ENCODE measurements at places on chromosomes 7 and 10.
A peak's percentile ranks its signal among the peaks of the same experiment; 100 is the strongest.

DNA sequence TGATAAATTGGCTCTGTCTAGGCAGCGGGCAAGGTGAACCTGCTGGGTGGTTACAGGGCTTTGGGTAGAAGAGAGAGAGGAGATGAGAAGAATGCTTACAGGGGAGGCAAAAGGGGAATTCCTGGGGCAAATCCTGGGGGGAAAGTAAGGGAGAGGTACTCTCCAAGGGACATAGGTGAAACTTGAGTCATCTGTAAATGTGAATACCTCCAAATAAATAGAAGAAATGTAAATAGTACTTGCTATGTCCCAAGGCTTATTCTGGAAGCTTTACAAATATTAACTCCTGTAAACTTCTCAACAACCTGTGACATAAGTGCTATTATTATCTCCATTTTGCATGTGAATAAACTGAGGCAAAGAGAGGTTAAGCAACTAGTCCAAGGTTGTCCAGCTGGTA lies 57.7 kb upstream of the CDK13 start:
- DNase-seq: no peak

- no peak for DNase-seq
Observed at GRCh38 chr10:103578782-103579382, 85.4 kb downstream of the NEURL1 start.

- DNase-seq: peak; percentile 79
Observed at GRCh38 chr7:36986511-36986933, 262.2 kb upstream of the AOAH start.

DNA sequence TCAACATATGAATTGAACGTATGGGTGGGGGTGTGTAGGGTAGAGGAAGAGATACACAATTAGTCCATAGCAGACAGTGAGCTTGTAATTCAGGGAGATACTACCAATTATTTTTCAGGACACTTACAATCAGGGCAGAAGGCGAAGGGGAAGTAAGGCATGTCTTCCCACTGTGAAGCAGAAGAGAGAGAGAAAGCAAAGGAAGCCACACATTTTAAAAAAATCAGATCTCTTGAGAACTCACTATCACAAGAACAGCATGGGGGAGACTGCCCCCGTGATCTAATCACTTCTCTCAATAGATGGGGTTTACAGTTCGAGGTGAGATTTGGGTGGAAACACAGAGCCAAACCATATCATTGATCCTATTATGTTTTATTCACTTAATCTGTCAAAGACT lies 116.4 kb upstream of the RPA3 start:
- no peak for DNase-seq

DNA sequence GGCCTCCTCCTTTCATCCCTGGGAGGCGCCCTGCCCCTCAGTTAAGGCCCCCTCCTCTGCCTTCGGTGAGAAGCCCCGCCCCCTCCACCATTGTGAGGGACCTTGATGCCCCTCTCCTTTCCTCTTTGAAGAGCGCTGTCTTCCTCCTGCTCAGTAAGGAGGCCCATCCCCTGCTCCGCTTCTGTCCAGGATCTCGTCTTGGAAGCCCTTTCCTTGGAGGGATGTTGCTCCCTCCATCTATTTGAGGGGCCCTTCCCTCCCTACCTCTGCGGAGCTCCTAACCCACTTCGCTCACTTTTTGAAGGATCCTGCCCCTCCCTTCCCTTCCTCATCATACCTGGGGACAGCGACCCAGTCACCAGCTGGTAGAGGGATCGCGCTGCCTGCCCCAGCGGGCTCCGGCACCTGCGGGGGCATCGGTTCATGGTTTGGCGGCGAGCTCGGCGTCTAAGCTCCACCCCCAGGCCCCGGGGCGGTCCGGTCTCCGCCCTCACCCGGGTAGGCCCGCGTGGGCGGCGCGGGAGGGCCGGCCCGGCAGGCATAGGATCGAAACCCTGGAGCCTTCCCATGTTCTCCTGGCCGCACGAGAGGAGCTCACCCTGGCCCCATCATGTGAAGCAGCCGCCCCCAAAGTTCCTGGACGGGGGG lies 4.1 kb downstream of the KCNIP2 start:
- no peak for DNase-seq

- DNase-seq: no peak
Observed at GRCh38 chr10:121830101-121830500, 97.7 kb downstream of the ATE1 start.

DNA sequence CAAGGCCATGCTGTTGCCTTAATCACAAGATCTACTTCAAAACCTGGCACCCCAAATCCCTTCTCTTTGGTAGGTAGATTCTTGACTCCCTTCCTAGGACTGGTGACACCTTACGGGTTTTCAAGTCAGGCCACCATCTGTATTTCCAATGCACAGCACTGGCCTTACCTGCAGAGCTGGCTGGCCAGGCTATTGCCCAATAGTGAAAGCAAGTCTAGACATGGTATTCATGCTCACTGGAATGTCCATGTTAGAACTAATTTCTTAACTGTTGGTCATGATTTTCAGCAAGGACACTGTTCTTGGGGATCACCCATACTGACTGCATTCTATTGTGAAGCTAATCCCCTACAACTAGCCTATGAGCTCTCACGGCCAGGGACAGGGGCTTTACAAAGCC lies 313.1 kb upstream of the RNF32 start:
- no peak for DNase-seq

GRCh38 chr7:129492391-129492790 lies 9.9 kb upstream of the SMKR1 start:
- no peak for DNase-seq

GRCh38 chr10:43849551-43849950 lies 200.9 kb upstream of the ZNF32 start:
- DNase-seq: no peak

DNA sequence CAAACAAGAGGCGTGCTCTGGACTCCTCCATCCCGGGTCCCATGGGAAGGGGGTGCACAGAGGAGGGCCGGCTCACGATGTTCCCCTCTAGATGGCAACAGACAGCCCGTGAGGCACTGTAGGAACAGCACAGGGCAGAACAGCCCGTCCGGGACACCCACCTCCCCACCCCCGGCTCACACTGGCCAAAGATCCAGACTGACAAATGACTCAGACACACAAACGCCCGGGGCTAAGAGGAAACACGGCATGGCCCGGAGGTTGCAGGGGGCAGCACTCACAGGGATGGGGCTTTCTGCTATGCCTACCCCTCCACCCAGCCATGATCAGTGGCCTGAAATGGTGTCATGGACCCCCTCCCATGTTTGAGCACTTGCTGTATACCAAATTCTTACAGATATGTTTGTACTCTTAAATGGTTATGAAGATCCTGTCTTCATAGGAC lies 4.9 kb upstream of the ELN start:
- DNase-seq: no peak

DNA sequence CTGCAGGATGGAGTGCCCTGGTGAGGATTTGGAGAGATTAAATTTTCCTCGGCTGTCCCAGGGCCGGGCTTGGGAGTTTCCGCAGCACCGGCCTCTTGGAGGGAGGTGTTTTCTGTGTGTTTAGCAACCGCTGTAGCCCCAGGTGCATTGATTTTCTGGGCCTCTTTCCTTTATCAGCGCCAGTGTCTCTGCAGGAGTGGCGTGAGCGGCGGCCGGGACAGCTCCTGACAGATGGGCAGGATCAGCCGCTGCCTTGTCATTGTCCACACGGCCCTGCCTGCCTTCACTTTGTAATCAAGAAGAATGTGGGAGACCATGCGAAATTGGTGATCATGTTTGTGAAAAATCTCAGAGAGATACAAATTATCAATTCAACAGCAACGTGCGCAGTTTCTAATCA lies 32.4 kb downstream of the NKX6-2 start:
- no peak for DNase-seq

GRCh38 chr7:159280008-159280407 lies 135.3 kb upstream of the VIPR2 start:
- no peak for DNase-seq

DNA sequence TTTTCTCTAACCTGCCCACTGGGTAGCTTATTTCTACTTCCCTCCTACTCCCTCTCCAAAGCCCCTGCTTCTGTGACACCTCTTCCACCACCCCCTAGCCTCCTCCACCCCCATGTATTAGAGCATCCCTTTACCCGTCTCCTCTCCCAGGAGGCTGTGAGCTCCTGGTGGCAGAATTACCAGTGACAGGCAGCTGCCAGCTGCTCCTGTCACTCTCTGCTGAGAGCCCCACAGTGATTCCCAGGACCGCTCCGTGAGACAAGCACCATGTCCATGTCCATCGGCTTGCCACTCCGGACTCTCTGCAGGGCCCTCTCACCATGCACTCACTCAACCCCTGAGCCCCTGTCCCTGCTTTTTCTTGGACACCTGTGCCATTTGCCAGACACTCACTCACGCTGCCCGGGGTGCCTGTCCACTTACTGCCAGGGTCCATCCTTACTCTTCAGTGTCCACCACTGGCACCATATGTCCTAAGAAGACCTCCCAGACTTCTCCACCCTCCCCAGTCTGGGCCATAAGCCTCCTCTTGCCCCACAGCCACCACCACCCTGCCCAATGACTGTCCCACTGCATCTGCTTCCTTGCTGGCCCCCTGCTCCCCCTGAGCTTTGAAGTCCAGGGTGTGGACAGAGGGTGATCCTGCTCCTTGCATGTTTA lies 9.8 kb downstream of the WDFY4 start:
- no peak for DNase-seq

DNA sequence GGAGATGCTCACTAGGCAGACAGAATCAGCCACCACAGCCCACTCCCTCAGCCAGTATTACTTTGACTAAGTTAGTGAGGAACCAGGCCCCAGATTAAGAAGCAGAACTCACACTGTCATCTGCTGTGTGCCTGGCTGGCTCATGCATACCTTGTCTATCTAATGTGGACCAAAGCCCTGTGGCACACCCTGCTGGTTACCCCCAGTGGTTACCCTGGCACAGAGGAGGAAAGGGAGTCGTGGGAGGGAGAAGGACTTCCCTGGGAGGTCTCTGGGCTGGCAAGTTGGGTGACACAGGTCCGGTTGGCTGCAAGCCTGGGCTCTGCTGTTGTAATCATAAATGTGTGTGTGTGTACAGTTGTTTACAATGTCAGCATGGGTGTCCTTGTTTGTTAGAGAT lies 7.5 kb upstream of the SH2D4B start:
- no peak for DNase-seq

- no peak for DNase-seq
Observed at GRCh38 chr10:79385804-79386531, 38.7 kb downstream of the PPIF start.

- DNase-seq: no peak
Observed at GRCh38 chr7:49773218-49773935, at the start of gene VWC2. TSS of gene VWC2 (plus strand) at chr7:49773638. CDS start at chr7:49775436, 1,798 bp downstream.

DNA sequence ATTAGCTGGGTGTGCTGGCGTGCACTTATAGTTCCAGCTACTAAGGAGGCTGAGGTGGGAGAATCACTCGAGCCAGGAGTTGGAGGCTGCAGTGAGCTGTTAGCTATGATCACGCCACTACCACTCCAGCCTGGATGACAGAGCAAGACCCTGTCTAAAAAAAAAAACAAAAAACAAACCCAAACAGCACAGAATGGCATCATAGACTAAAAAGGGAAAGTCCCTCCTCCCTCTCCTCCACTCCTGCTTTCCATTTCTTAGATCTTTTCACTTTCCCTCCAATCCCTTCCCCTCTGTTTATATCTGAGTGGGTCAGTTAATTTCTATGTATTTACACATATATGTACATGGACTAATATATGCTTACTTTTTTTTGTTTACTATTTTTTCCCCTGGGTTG lies 10.4 kb upstream of the PIP4K2A start:
- DNase-seq: no peak

- peak; percentile 34 for DNase-seq
Observed at GRCh38 chr10:43255634-43256431, 11.0 kb downstream of the RASGEF1A start.

DNA sequence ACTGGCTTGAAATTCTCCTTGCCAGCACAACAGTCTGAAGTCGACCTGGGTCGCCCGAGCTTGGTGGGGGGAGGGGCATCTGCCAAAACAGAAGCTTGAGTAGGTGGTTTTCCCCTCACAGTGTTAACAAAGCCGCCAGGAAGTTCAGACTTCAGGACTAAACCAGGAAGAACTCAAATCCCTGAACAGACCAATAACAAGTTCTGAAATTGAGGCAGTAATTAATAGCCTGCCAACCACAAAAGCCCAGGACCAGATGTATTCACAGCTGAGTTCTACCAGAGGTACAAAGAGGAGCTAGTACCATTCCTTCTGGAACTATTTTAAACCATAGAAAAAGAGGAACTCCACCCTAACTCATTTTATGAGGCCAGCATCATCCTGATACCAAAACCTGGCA lies 45.3 kb downstream of the LRRC72 start:
- DNase-seq: no peak

- DNase-seq: no peak
Observed at GRCh38 chr10:361203-362081, 226.2 kb downstream of the ZMYND11 start.

- no peak for DNase-seq
Observed at GRCh38 chr10:28959850-28960501, 282.7 kb downstream of the BAMBI start.

GRCh38 chr10:29804025-29804852 lies 169.5 kb upstream of the SVIL start:
- peak; percentile 61 for DNase-seq

DNA sequence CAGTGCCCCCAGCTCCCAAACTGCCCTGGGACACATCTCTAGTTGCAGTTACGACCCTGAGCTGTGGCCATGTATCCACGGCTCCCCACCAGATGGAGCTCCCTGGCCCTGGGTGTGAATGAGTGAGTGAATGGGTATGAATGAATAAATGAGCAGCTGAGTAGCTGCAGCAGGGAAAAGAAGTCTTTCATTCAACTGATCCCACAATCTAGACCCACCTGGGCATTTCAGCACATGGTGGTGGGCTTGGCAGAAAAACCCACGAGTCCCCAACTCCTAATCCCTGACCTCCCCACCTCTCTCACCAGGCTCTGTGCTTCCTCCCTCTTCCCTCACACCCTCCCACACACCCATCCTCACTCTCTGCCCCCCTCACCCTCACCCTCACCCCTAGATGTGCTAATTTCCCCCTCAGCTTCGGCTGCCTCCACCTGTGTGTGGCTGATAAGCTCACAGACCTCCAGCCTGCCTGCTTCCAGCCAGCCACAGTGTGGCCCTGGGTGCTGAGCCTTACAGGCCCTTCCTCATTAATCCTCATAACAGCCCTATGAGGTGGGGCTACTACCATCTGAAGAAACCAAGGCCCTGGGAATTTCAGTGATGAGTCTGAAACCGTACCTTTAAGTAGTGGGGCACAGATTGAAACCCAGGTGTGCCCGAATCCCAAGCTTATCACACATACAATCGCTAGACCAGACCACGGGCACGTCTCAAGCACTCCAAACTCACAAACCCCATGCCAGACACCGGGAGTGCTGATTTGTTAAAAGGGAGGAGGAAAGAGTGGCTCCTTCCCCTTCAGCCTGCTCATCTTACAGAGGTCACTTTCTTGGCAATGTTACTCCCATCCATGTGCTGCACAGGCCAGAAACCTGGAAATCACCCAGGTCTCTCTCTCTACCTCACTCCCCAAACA lies 2.2 kb upstream of the ATP6V1F start:
- no peak for DNase-seq

GRCh38 chr10:124213899-124214510 lies 120.6 kb upstream of the CHST15 start:
- DNase-seq: no peak

DNA sequence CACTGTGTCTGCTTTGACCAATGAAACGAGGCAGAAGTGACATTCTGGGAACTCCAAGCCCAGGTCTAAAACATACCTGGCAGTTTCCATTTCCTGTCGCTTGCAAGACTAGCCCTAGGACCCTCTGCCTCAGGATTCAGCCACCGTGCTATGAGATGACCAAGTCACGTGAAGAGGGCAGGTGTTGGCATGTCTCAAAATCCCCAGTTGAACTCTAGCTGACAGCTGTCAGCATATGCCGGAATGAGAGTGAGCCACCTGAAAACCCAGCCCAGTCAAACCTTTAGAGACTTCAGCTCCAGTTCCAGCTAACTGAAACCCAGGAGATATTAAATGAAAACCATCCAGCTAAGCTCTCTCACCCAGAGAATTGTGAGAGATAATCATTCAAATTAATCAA lies 89.9 kb upstream of the PPP1R3A start:
- DNase-seq: no peak

All from NCI-H1694 (cell line).